ENCODE measurements at places on chromosomes 12 and 14.

- no peak for DNase-seq
Measured at GRCh38 chr12:48995086-48995879, 3.9 kb downstream of the DDN start.

DNA sequence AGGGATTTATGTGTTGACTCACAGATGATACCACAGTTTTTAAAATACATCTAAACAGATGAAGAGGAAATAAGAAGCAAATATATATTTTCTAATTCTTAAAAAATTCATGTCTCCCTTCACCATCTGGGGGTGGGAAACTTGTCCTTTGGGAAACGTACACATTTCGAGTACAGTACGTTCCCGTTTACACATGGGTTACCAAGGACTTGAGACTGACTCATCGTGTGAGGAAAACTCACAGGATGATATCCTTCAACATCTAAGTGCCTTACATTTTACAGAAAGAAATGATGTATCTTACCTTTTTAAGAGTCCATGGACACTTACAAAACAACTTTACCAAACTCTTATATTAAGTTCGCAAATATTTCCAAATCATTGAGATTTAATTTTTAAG, 16.0 kb upstream of the FBLN5 start:
- no peak for DNase-seq

GRCh38 chr12:1284611-1285010, 293.6 kb downstream of the ERC1 start:
- DNase-seq: no peak

- no peak for DNase-seq
Measured at GRCh38 chr12:51324953-51325352, 979 bp upstream of the BIN2 start.

DNA sequence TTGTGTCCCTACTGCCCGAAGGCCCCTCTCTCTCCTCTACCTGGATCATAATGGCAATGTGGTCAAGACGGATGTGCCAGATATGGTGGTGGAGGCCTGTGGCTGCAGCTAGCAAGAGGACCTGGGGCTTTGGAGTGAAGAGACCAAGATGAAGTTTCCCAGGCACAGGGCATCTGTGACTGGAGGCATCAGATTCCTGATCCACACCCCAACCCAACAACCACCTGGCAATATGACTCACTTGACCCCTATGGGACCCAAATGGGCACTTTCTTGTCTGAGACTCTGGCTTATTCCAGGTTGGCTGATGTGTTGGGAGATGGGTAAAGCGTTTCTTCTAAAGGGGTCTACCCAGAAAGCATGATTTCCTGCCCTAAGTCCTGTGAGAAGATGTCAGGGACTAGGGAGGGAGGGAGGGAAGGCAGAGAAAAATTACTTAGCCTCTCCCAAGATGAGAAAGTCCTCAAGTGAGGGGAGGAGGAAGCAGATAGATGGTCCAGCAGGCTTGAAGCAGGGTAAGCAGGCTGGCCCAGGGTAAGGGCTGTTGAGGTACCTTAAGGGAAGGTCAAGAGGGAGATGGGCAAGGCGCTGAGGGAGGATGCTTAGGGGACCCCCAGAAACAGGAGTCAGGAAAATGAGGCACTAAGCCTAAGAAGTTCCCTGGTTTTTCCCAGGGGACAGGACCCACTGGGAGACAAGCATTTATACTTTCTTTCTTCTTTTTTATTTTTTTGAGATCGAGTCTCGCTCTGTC, 1.8 kb downstream of the INHBE start:
- no peak for DNase-seq

DNA sequence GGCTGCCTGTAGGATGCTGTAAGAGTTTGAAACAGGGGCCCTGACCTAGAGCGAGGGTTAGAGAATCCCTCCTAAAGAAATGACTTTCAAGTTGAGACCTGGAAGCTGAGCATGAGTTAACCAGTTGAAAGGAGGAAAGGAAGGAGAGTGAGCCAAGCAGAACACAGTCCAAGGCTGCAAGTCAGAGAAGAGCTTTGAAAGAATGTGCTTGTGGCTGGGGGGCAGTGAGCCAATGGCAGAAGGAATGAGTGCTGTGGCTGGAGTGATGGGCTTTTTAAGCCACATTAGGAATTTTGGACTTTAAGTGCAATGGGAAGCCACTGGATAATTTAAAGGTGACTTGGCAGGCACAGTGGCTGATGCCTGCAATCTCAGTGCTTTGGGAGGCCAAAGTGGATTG, 18.1 kb downstream of the CDKN1B start:
- no peak for DNase-seq
